ENCODE measurements at places on chromosomes 12 and 14.

DNA sequence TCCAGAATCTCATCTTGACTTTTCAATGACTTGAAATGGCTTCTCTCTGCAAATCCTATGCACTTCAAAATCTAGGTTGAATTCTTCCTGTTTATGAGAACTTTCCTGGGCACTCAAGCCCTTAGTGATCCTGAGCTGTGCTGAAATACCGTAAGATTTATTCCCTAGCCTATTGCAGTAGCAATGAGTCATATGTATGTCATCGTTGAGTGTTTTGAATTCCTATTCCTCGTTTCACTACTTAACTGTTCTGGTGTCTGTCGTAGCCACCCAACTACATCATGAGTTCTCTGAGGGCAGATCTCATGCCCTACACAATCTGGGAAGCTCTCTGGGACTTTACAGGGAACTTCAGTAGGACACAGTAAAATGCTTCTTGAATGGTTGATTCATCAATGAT lies 190.8 kb upstream of the TMEM132C start:
- DNase-seq = no peak

DNA sequence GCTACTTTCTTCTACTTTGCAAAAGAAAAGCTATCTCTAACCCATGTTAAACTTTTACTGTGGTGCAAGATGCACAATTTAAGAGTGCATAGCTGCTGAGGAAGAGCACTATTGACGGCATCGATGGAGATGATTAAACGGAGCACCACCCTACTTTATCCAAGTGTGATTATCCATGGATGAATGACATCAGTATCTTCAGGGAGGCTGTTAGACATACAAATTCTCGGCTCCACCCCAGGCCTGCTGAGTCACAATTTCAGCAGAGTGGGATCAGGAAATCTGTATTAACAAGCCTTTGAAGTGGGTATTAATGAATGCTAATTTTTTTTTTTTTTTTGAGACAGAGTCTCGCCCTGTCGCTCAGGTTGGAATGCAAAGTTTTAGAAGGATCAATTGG lies 16.2 kb downstream of the SLC2A14 start:
- DNase-seq = no peak

DNA sequence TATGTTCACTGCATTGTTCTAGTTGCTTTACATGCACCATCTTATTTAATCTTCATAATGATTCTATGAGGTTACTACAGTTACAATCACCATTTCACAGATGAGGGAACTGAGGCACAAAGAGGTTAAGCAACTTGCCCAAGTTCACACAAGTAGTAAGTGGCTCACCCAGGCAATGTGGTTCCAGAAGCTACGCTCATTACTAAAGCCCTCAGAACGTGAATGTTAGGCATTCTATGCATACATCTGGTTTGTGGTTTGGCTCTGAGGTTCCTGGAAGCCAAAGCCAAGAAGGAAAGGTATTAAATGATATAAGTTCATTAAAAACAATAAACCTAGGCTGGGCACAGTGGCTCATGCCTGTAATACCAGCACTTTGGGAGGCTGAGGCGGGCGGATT lies 14.4 kb upstream of the VRTN start:
- DNase-seq = no peak

DNA sequence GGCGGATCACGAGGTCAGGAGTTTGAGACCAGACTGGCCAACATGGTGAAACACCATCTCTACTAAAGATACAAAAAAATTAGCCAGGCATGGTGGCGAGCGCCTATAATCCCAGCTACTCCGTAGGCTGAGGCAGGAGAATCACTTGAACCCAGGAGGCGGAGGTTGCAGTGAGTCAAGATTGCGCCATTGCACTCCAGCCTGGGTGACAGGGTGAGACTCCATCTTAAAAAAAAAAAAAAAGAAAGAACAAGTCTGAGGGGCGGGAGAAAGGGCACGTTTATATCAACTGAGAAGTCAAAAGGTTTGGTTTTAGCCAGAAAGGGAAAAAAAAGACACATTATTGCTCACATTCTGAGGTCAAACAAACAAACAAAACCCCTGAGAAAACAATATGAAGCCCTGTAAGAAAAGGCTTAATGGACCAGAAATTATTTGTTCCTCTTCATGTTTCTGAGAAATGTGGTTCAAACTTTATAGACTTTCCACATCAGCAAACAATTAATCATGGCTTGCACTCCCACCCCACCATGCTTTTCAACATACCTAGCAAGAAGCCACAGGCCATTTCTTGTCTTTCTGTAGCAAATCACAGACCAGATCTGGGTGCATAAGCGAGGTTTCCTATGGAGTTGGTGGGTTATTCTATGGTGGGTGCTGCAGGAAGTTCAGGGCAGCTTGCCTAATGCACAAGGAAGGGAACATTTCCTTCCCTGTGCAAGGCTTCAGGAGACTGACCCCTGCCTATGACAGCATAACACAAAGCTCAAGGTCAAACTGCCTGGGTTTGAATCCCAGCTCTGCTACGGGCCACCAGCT lies 80.1 kb downstream of the SSPN start:
- DNase-seq = no peak

DNA sequence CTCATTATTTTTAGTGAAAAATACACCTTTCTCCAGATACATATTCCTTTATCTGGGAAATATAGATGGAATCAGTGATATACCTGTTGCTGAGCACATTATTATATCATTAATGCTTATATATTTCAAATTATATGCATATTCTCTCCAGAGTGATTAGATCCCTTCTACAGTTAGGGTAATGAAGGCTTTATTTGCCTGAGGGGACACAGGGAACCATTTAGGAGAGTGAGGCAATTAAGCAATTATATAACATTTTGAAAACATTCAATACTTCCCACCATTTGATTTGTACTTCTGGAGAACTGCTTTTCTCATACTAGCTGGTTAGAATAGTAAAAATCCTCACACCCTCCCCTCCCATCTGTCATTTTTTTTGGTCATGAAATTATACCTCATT lies 212.8 kb upstream of the NOVA1 start:
- no peak for DNase-seq

GRCh38 chr14:103500148-103500990 lies 22.3 kb downstream of the CKB start:
- DNase-seq = peak; percentile 90

DNA sequence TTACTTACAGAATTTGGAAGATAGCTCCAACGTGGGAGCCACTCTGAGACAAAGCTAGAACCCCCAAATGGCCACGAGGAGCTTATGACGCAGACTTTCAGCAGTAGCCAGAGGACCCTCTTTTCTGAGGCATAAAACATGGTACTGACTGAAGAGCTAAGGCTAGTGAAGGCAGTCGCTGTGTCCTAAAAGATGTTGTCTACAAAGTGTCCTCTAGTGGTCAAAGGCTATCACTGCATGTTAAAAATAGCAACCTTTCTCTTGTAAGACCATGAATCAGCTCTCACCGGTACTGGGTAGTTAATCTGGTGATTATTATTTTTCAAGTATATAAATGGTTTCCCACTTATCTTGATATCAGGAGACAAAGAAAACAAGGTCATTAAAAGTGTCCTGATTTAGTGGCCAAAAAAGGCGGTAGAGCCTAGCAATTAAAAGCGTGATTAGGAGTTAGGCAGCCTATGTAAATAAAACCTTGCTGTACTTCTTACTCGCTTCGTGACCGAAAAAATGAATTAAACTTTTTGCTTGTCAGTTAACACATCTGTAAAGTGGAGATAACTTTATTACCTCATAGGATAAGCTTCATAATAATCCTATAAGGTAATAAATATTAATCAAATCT lies 47.0 kb upstream of the LGR5 start:
- no peak for DNase-seq

DNA sequence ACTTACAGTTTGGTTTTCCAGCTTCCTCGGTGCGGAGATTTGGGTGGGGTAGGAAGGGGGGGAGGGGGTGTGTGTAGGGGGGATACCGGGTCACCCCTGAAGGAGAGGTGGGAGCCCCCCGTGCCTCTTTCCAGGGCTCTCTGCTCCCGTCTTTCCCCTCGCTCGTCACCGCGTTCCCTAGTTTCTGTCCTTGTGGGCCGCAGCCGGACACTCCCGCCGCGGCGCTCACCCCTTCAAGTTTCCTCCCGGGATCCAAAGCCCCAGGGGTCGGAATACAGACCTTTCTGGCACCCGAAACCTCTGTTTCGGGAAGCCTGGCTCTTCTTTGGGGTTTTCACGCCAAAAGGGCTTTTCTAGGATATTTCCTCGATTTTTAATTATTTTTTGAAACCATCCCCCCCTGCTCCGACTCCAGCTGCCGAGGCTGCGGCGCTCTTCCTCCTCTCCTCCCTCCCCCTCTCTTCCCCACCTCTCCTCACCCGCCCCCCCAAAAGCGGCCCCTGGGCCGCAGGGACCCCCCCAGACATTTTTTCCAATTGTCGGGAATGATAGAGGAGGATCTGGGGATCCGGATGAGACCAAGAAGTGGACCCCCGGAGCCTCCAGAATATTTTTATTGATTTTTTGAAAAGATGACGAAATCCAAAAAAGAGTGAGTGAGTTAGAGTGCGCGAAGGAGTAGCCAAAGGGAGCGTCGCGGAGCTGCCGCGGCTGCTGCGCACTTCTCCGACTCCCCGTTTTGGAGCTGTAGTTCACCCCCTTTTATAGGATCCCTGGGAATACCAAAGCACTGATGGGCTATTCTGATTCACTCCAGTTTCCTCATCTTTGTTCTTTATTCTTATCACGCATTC lies 1.7 kb downstream of the CCND2 start:
- DNase-seq = peak; percentile 22

DNA sequence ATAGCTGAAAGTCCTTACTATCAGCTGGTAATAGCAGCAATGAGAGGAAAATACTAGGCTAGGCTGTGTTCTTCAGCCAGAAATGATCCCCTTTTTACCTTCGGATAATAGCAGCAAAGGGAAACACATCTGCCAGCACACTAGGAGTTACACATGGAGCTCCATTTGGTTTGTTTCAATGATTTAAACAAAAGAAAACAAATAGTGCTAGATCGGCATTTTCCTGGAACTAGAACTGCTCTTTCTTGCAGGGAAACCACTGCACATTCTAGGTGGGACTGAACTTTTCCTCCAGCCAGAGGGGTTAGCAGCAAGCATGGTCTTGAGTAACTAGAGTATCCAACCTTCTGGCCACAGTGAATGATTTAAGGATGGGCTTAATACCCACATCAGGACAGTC lies 117.6 kb downstream of the PDE6H start:
- no peak for DNase-seq

- no peak for DNase-seq
These were observed 7.7 kb downstream of the RARG start for GRCh38 chr12:53224061-53224896.

- no peak for DNase-seq
These were observed 18.2 kb upstream of the CACNA2D4 start for GRCh38 chr12:1936406-1937320.

Data from endothelial cell (in vitro differentiated cells).